Activated T-helper 2 cell treated with anti-CD3 and anti-CD28 coated beads, Interferon-gamma antibody, Interleukin-2, Interleukin-4, amounts not matched to agents 10 μg/mL and 5 μg/mL and 100 μg/mL, durations not matched to agents 14 hours and 24 hours and 36 hours (primary cell): ENCODE measurements at places on chromosomes 16 and 17. TPM values are rescaled to one million over a fixed set of nuclear protein-coding genes. Genes with fewer than 3 reads are reported as not detected.

Gene SAMD14
- 2.0 and 2.4 TPM in 2 replicates for total RNA-seq

Gene RBFOX1
- not detected in 2 replicates for total RNA-seq

Gene RPRML
- not detected in 2 replicates for total RNA-seq

Gene TOX3
- total RNA-seq, result not detected in 2 replicates

Gene KCNG4
- not detected in 2 replicates for total RNA-seq

DNA sequence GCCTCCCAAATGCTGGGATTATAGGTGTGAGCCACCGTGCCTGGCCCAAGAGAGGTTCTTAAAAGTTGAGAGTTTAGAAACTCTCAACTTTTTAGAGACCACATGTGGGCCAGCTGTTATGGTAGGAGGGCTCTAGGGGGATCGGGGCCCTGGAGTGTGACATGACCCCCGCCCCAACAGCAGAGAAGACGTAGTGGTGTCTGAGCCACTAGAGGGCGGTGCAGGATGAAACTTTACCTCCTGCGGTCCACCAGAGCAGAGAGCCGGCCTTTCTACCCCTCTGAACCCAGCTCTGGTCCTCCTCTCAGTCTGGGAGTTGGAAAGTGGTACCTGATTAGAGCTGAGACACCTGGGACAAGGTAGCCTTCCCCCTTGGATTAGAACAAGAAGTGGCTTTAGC is 7.4 kb downstream of the CDK5RAP3 start:
- DNase-seq, result peak; percentile 33

- DNase-seq, result no peak
Observed at GRCh38 chr17:73396431-73397277, 84.9 kb upstream of the CDC42EP4 start.

DNA sequence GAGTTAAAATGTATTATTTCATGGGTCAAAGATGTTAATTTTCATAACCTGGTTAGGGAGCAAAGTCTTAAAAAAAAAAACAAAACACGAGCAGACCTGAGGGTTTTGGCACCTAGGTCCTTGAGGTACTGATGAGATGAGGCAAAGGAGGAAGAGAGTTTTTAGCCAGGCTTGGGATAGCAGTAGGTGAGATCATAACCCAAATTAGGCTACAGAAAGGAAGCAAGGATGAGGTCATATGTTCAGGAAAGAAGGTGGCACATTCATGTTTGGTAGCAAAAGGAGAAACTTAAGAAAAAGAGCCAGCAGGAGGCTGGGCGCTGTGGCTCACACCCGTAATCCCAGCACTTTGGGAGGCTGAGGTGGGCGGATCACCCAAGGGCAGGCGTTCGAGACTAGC is 2.8 kb downstream of the ATXN1L start:
- DNase-seq, result no peak

- DNase-seq, result no peak
Observed at GRCh38 chr17:63665527-63666214, 34.3 kb downstream of the LIMD2 start.

DNA sequence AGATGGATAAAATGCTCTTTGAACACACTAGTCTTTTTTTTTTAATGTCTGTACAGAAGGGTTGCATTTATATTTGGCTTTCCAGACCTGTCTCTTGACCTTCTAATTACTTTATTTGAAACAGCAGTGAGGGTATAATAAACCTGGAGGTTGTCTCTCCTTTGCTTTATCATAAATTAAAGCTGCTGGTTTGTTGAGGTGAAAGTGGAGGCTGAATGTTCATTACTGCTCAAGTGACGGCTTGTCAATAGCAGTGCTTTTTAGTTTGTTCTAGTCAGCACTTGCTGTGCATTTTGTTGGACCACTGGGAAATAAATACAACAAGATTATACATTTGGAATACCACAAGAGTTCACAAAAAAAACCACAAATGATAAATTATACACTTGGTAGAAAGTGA is 264.2 kb downstream of the IRX3 start:
- DNase-seq, result no peak

DNA sequence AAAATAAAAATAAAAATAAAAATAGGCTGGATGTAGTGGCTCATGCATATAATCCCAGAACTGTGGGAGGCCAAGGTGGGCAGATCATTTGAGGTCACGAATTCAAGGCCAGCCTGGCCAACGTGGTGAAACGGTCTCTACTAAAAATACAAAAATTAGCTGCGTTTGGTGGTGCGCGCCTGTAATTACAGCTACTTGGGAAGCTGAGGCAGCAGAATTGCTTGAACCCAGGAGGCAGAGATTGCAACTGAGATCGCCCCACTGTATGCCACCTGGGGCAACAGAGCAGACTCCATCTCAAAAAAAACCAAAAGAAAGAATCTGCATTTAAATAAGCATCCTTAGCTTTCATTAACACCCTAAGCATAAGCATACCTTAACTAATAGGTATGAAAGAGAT is 33.8 kb downstream of the YWHAE start:
- DNase-seq, result no peak

GRCh38 chr16:53080345-53081031 is 25.7 kb downstream of the CHD9 start:
- DNase-seq, result no peak

- no peak for DNase-seq
Observed at GRCh38 chr16:67653128-67653788, 6.8 kb downstream of the ACD start.

GRCh38 chr17:75065562-75066151 is 18.6 kb downstream of the KCTD2 start:
- no peak for DNase-seq

- no peak for DNase-seq
Observed at GRCh38 chr16:27287887-27288286, 19.3 kb upstream of the NSMCE1 start.

DNA sequence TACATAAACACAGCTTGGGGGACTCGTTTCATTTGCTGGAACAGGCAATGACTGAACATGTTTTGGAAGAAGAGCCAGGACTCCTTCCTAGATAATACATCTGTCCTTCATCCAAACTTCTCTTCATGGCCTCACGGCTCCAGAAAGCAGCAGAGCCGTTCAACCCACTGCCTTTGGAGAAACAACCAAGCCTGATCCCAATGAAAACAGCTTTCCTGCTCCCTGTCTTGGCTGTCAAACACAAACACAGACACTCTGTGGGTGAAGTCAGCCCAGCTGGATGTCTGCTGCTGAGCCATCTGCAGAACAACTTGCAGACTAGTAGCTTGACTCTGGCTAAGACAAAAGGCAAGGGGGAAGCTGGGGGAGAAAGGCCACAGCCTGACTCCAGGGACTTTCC is 345.1 kb upstream of the PSMD7 start:
- DNase-seq, result no peak

DNA sequence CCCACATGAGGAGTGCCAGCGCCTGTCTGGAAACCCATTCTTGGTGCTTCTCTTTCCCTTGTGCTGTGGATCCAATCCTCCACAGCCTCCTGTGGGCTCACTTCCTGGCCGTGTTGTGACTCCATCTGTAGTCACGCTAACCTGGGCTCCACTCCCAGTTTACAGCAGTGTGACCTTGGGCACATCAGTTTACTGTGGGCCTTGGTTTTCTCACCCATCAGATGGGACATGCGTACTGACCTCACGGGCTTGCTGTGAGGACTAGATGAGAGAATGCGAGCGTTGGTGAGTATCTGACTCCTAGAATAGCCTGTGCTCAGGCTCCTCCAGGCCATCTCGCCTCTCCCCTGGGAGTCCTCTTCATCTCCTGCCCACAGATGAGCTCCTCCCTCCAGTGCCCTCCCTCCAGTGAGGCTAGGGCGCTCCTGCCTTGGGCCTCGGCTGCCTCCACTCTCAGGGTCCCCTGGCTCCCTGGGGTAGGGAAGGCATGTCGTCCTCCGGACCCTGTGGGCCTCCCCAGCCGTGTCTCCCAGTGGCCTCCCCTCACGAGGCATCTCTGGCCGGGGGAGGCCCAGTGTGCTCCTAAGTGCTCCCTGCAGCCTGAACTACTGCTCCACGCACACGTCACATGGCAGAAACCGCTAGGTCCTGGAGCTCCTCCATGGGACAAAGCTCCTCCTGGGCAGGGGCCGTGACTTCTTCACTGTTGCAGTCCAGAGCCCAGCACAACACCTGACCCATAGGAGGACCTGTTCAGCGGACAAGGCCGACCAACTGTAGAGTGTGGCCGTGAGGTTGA is 5.2 kb upstream of the FOXJ1 start:
- DNase-seq, result no peak

- no peak for DNase-seq
Observed at GRCh38 chr16:1451702-1452392, 7.5 kb upstream of the CCDC154 start.
